H54 (cell line): ENCODE measurements at places on chromosomes 12 and 14.

DNA sequence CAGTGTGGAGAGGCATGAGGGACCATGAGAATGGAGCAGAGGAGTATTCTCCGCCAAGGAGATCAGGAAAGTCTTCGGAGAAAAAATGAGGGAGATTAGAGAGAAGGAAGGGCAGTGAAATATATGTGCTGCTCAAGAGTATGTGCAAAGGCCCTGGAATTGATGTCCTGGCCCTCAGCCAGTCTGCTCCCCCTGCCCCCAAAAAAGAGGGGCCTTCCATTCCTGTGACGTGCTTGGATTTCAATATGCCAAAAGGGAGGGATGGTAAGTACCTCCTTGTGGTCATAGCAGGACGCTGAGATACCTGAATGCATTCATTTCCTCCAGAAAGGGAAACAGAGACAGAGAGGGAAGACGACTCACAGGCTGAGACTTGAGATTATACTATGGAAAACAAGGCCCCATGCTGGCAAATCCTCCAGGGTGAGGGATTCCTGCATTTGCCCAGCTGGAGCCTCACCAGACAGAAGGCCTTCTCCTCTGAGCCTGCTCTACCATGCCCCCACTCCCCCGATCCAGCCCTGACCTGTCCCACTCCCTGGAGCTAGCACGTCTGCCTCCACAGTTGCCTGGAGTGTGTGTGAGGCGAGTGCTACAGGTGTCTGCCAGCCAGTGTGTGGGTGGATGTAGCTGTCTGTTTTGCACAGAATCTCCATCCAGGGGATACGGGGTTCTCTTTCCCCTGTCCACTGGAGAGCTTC, 3.9 kb upstream of the RARG start:
- no peak for DNase-seq

GRCh38 chr12:105192624-105193225, 43.2 kb downstream of the APPL2 start:
- no peak for DNase-seq

- DNase-seq = no peak
Observed at GRCh38 chr12:46419675-46420074, 47.1 kb upstream of the SLC38A2 start.

DNA sequence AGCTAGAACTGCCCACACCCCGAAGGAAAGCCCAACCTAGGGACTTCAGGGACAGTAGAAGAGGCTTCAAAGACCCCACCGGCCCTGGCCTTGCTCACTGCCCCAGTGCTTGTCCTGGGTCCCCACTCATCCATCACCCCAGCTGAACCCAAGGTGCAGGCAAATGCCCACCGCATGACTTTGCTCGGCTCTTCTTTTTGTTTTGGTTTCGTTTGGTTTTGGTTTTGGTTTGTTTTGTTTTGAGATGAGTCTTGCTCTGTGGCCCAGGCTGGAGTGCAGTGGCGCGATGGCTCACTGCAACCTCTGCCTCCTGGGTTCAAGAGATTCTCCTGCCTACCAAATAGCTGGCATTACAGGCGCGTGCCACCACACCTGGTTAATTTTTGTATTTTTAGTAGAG, 9.0 kb downstream of the CCDC85C start:
- no peak for DNase-seq
